NCI-H1436 (cell line): ENCODE measurements at places on chromosomes 4 and X.

- no peak for DNase-seq
Observed at GRCh38 chr4:9952415-9952950, 68.8 kb downstream of the SLC2A9 start.

GRCh38 chr4:54146139-54146538 lies 46.2 kb downstream of the GSX2 start:
- no peak for DNase-seq

GRCh38 chr4:174865418-174865985 lies 36.5 kb upstream of the GLRA3 start:
- no peak for DNase-seq

- DNase-seq: no peak
Observed at GRCh38 chr4:139560406-139561104, 4.5 kb upstream of the SETD7 start.

DNA sequence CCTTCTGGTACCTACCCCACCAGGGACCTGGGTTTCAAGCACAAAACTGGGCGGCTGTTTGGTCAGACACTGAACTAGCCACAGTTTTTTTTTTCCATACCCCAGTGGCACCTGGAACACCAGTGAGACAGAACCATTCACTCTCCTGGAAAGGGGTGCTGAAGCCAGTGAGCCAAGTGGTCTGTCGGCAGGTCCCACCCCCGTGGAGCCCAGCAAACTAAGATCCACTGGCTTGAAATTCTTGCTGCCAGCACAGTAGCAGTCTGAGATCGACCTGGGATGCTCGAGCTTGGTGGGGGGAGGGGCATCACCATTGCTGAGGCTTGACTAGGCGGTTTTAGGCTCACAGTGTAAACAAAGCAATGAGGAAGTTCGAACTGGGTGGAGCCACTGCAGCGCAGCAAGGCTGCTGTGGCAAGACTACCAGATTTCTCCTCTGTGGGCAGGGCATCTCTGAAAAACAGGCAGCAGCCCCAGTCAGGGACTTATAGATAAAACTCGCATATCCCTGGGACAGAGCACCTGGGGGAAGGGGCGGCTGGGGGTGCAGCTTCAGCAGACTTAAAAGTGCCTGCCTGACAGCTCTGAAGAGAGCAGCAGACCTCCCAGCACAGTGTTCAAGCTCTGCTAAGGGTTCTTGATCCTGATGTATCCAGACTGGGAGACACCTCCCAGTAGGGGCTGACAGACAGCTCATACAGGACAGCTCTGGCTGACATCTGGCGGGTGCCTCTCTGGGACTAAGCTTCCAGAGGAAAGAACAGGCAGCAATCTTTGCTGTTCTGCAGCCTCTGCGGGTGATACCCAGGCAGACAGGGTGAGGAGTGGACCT lies 223.0 kb downstream of the COX18 start:
- no peak for DNase-seq

DNA sequence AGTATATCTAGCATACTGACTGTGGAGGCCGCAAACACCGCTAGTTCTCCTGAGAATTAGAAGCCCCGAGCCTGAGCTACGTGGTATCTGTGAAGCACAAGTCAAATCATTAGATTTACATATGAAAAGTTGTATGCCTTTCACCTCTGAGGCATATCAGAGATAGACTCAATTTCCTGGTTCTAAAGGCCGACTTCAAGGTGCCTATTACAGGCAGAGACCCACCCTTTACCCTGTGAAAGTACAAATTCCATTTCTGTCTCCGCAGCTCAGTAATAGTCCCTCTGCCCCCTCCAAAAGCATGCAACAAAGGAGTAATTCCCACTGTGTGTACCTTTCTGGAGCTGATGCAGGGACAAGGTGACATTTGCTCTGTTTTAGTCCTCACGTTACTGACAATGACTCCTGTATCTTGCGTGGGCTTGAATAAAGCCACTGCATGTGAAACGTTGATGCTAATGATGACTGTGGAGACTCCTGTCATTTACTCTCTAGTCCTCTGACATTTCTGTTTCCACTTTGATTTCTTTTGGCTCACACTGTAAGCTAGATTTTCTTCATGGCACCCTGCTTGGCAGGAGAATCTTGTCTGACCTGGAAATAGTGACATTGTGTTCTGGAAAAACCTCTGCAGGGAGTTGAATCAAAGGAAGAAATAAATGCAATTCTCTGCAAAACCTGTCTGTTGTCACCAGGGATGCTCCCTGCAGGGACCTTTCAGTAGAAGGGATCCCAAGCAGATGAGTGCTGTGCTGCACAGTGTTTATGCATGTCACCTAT lies 273.2 kb upstream of the EMCN start:
- peak; percentile 1 for DNase-seq

GRCh38 chr4:94544811-94545210 lies 93.1 kb downstream of the PDLIM5 start:
- DNase-seq: no peak
